ENCODE measurements at places on chromosomes 5 and 9.
A peak's percentile ranks its signal among the peaks of the same experiment; 100 is the strongest.

DNA sequence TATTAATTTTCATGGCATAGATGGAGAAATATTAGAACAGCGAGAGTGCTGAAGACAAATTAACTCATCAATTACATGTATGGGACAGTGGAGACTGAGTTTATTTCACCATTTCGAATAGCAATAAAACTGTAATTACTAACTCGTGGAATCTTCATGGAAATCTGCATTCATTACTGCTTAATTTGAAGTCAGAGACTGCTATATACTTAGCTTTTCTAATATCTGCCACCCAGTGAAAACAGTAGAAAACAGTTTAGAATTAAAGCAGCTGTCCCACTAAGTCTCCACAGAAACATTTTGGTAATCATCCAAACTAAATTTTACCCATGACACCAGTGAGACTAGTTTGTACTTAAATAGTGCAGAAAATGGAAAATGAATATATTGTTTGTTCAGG lies 56.8 kb downstream of the IZUMO3 start:
- no peak for DNase-seq

DNA sequence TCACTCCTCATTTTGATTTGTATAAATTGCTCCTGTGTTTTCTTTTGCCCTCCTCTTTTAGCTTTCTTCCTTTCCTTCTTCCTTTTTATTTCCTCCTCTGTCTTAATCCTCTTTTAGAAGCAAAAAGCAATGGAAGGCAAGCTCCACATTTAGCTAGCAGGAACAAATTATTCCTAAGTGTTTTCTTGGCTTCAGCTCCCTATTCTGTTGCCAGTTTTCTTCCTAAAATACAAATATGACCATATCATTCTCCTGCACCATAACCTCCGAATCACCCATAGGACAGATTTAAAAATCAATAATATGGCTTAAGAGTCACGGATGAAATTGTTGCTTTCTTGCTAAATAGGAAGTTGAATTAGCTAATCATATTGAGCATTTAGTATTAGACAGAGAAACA lies 49.4 kb downstream of the GRIN3A start:
- no peak for DNase-seq

GRCh38 chr5:31476738-31477141 lies 55.2 kb downstream of the DROSHA start:
- no peak for DNase-seq

- DNase-seq: no peak
Measured at GRCh38 chr5:1464096-1464446, 18.8 kb upstream of the SLC6A3 start.

GRCh38 chr5:112386766-112387165 lies 32.3 kb downstream of the EPB41L4A start:
- no peak for DNase-seq

DNA sequence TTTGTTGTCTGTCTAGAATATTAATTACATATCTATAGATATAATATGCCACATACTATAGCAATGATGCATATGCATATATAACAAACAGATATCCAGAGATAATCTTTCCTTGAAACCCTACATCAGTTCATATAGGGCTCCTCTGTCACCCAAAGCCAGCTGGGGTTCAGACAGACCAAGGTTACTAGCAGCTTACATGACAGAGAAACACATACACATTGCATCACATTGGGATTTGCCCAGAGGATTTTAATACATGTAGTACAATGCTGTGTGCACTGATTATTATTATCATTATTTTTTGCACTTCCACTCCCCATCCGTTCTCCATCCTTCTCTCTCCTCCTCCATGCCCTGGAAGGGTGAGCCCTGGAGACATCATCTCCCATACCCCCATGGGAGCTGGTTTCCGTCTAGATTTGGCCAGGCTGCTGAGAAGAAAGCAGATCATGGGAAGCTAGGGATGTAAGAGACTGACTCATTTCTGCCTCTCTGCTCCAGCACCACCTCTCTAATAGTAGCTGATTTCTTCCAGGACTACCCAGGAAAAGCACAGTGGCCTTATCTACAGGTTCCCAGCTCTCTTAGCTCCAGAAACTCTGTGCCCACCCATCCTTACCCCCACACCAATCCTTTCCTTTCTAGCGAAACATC lies 23.3 kb downstream of the FST start:
- peak; percentile 12 for DNase-seq

GRCh38 chr5:130055572-130055971 lies 151.3 kb downstream of the CHSY3 start:
- no peak for DNase-seq

DNA sequence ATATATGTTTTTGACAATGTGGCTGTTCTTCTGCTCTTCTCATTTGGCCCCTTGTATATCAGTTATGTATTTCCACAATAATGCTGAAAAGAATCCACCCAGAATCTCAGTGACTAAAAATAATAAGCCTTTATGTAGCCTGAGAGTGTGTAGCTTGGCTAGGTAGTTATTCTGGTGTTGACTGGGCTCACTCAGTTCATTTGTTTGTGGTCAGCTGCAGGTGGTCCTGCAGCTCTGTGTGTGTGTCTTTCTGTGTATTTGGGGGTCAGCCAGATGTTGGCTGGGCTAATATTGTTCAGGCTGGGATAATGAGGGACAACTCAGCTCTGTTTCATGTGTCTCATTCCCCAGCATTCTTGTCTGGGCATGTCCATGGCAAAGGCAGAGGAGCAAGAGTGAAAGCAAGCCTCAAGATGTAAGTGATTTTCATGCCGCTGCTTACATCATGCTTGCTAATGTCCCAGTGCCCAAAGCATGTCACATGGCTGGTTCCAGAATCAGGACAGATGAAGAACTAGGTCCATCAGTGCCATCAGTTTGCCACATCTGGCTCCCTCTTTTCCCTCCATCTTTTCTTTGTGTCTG lies 162.8 kb downstream of the KCTD16 start:
- DNase-seq: peak; percentile 4

- peak; percentile 81 for DNase-seq
Measured at GRCh38 chr5:65482736-65483545, 1.2 kb upstream of the ADAMTS6 start.

- peak; percentile 24 for DNase-seq
Measured at GRCh38 chr9:4425319-4426045, 64.8 kb upstream of the SLC1A1 start.

- DNase-seq: peak; percentile 95
Measured at GRCh38 chr5:150320044-150320613, 17.4 kb upstream of the ARSI start.

- no peak for DNase-seq
Measured at GRCh38 chr5:16981700-16982099, 45.6 kb upstream of the MYO10 start.

GRCh38 chr9:133563291-133563796 lies 28.8 kb downstream of the ADAMTSL2 start:
- DNase-seq: no peak

DNA sequence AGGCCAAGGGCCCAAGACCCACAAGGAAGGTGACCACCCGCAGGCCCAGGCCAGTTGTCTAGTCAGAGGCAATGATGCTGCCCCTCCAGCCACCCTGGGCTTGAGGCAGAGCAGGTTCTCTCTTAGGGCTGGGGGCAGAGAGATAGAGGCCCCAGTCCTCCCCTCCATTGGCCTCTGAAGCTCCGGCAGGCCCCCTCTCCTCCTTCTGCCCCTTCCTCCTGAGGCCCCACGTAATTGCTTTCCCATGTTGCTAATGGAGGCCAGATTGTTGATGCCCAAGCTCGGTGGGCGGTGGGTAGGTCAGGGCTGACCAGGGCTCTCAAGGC lies 26.6 kb upstream of the ENHO start:
- no peak for DNase-seq

- no peak for DNase-seq
Measured at GRCh38 chr5:76221311-76221710, 138.1 kb downstream of the SV2C start.

- DNase-seq: no peak
Measured at GRCh38 chr5:10671041-10672008, 89.7 kb downstream of the DAP start.

GRCh38 chr9:124052401-124052800 lies 40.8 kb downstream of the LHX2 start:
- DNase-seq: no peak

GRCh38 chr5:17697671-17698070 lies 63.4 kb downstream of the TAF11L14 start:
- no peak for DNase-seq

- DNase-seq: peak; percentile 11
Measured at GRCh38 chr9:12973710-12974109, 198.9 kb downstream of the LURAP1L start.

DNA sequence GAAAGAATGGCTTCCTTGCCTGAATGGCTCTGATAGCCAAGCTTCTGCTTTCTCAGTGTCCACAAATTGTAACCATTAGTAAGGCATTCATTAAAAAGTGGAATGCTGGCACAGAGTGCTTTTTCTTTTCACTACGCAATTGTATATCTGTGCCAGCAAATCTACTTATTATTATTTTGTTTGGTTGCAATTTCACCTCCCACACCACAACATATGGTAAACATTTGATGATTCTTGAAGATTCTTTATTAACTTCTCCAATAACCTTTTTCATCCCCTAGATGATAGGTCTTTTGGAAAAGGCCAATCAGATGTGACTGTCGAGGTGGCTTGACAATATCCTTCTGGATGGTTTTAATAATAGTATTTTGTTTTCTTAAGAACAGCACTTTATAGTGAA lies 234.1 kb downstream of the TMEM38B start:
- no peak for DNase-seq

DNA sequence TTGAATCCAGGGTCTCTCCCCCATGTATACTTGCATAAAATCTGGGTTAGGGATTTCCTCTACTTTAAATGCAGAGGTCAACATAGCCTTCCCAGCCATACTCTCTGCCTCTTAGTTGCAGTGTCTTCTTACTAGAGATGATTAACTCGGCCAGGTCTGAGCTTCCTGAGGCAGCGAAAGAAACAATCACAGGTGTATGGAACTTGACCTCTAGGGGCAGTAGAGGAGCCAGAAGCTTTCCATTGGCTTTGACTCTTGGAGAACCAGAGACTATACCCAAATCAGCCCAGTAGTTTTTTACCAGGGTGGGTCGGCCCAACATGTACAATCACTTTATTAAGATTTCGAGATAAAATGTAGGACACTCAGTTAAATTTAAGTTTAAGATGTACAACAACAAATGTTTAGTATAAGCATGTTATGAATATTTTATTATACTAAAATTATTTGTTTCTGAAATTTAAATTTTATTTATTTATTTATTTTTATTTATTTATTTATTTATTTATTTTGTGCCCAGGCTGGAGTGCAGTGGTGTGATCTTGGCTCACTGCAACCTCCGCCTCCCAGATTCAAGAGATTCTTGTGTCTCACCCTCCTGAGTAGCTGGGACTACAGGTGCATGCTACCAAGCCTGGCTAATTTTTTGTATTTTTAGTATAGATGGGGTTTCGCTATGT lies 48.0 kb upstream of the DMRT3 start:
- DNase-seq: no peak

GRCh38 chr5:74194196-74194595 lies 446.3 kb downstream of the ENC1 start:
- no peak for DNase-seq

DNA sequence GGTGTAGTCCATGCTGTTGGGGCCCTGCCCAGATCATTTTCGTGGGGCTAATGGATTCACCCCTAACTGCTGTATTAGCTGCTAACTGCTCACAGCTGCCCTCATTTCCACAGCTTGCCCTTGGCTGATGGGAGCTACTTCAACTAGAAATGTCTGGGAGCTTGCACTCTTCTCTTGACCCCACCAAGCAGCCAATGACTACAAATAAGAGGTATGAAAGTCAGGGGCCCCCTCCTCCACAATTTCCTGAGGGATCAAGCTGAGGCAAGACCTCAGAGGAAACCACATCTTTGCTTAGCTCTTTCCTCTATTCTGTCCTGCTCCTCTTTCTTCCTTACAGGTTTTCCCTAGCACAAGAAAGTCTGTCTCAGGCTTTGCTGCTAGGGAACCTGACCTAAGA lies 397.5 kb downstream of the MLLT3 start:
- no peak for DNase-seq

- no peak for DNase-seq
Measured at GRCh38 chr9:127362829-127363228, 34.1 kb upstream of the SLC2A8 start.

- no peak for DNase-seq
Measured at GRCh38 chr5:2005101-2006041, 122.6 kb upstream of the IRX4 start.

- no peak for DNase-seq
Measured at GRCh38 chr5:137019229-137019628, 479.9 kb downstream of the SPOCK1 start.

DNA sequence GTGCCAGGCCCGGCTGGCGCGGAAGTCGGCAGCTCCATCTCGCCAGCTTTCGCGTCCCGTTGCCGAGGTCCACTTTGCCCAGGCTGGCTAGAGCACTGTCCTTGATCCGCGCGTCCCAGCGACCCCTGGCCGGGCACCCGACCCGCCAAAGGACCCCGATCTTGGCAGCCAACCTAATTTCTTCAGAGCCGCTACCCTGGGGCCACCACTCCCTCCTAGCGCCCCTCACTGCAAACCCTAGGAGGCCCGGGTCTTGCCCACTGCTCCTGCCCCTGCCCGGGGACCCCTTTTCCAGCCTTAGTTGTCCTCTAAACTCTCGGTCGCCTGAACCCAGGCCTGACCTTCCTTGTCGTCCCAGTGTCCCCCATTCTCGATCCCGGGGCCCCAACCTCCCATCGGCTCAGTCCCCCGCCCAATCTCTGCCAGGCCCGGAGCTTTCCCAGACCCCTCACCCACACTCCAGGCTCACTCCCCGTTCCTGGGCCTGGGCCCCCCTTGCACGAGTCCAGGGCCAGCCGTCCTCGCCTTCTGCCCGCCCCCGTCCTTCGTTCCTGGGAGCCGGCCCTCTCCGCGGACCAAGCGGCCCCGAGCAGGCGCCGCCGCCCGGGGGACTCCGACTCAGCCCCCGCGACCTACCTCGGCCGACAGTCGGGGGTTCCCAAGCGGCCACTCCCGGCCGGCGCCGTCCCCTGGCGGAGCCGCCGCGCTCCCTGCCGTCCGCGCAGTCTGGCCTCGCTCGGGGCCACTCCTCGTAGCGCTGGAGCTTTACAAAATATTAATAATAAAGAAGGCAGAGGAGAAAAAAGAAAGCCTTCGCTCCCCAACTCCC lies 701 bp upstream of the LMX1B start:
- DNase-seq: no peak

DNA sequence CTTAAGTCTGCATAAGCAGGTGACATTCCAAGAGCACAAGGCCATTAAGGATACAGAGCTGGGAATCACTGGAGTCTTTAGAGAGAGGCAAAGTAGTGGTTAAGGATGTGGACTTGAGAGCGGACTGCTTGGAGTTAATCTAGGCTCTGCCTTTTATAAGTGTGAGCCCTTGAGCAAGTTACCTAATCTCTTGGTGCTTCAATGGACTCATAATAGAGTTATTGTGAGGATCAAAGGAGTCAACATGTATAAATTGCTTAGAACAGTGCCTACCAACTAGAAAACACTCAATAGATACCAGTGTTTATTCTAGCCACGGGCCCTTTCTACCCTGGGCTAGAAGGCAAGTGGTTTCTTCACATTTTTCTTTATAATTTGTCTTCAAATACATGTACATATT lies 819.4 kb downstream of the NR2F1-AS1 start:
- no peak for DNase-seq

DNA sequence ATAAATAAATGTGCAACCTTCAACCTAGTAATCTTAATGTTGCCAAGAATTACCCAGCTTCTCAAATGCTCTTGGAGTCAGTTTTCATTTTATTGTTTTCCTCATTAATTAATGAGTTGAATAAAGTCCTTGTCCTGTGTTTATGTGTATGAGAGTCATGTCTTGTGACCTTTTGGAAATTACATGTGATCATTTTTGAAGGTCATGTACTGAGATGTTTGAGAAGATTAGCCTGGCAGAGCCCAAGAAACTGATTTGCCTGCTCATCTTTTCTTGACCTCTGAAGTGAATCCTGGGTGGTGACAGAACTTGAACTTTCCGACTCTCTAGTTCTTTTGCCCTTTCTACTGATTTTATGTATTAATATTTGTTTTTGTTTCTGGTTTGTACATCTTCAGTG lies 15.4 kb downstream of the ANKRA2 start:
- DNase-seq: no peak

All from iris pigment epithelial cell (primary cell).